Uterus (tissue), 4 donors: ENCODE measurements at places on chromosomes 11 and 22. TPM values are rescaled to one million over a fixed set of nuclear protein-coding genes. Genes with fewer than 3 reads are reported as not detected.

- no peaks in the 10 kb centered on the region for H3K36me3 ChIP-seq
- H3K27ac ChIP-seq = no peak overlapping the region
- no peaks in the 10 kb centered on the region for H3K27me3 ChIP-seq
- no peak for DNase-seq
- no peaks in the 10 kb centered on the region for H3K4me1 ChIP-seq
These were observed 1024.3 kb downstream of the BRD1 start for GRCh38 chr22:48803171-48803947.

The TENM4 gene
- total RNA-seq = 0.88 TPM

DNA sequence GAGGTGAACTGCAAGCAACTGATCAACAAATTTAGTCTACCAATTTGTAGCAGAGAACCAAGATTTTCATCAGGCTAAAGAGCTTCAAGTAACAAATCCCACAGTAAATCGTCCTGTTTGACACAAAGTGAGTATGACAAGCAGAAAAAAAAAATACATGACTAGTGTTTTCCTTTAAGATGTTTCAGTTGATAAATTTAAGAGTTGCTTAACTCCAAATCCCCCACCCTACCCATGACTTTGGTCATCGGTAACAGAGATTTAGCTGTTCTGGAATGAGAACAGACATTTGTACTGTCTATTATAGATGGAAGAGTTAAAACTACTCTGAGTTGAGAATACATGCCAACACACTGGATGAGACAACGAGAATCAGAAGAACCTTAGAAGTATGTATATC is 165.0 kb upstream of the MTMR2 start:
- no peak overlapping the region for H3K27ac ChIP-seq
- H3K36me3 ChIP-seq = no peaks in the 10 kb centered on the region
- DNase-seq = no peak
- no peak overlapping the region for H3K4me3 ChIP-seq

DNA sequence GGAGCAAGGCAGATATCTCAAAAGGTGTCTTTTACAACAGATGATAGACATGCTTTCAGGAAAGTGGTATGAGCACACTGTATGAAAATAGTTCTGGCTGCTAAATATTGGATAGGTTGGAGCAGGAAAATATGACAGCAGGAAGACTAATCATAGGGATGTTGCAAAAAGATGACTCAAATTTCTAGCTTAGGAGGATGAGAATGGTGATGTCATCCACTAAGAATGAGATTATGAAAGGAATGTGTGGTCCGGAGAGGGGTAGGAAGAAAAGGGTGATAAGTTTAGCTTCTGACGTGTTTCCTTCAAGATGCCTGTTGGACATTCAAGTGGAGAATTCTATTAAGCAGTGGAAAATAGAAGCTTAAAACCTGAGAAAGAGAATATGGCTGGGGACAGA is 46.4 kb downstream of the RCN1 start:
- no peaks in the 10 kb centered on the region for H3K27me3 ChIP-seq
- H3K27ac ChIP-seq = no peak overlapping the region
- no peaks in the 10 kb centered on the region for H3K36me3 ChIP-seq
- no peaks in the 10 kb centered on the region for H3K4me1 ChIP-seq

The CARD10 gene
- 23.4 TPM for total RNA-seq
